Astrocyte of the cerebellum (primary cell): ENCODE measurements at places on chromosomes 7 and 10.

DNA sequence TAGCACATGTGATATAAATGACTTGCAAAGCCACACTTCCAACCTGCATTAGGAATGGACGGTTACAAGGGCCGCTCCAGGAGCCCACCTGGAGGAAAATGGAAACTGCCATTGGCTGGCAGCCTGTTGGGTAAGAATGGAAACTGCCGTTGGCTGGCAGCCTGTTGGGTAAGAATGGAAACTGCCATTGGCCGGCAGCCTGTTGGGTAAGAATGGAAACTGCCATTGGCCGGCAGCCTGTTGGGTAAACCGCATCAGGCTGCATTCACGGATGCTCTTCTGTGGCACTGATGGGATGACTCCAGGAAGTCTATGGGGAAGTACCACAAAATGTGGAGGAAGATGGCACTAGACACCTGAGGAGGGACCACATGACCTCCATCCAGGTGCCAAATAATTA is 143.1 kb downstream of the DPP6 start:
- DNase-seq = no peak

DNA sequence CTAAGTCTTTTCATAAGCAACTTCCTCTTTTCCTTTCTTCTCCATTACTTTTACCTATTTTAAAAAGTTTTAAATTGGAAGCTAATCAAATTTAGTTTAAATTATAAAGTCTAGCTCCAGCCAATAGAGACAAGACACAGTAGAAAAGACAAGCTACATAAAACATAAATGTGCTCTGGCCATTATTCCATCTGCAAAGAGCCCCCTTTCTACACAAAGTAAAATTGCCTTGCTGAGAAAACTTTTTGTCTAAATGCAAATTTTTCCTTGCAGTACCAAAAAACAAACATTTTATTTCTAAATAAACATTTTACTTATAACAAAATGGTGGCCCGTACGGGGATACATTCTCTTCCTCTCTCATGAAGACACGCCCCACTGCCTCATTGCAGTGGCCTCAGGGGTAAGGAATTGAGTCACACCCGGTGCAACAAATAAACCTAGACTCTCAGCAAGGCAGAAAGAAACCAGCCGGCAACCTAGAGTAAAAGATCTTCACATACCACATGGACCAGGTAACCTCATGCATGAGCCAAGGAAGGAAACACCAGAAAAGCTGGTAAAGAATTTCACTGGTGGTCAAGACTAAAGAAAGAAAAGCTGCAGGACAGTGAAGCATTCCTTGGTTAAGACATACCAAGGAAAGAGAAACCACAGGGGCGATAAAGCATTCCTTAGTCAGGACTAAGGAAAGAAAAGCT is 71.6 kb upstream of the ZNF746 start:
- peak; percentile 61 for DNase-seq

- no peak for DNase-seq
Observed at GRCh38 chr10:121221072-121221471, 369.9 kb downstream of the WDR11 start.

DNA sequence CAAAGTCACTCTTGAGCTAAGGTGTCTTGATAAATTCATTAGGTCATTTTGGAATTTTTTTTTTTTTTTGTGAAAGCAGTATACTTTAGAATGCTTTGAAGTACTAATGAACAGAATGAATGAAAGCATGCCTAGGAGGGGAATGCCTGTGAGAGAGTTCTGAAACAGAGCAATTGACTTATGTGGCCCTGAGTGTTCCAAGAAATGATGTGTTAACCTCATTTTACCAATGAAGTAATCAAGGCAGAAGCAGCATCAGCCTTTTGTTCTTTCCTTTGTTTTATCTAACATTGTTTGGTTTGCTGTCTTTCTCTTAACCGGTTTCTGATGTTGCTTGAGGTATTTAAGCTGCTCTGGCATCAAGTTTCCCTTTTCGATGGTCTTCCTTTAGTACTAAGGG is 154.6 kb upstream of the HGF start:
- no peak for DNase-seq

GRCh38 chr7:73451780-73452398 is 18.3 kb downstream of the FZD9 start:
- DNase-seq = peak; percentile 46

DNA sequence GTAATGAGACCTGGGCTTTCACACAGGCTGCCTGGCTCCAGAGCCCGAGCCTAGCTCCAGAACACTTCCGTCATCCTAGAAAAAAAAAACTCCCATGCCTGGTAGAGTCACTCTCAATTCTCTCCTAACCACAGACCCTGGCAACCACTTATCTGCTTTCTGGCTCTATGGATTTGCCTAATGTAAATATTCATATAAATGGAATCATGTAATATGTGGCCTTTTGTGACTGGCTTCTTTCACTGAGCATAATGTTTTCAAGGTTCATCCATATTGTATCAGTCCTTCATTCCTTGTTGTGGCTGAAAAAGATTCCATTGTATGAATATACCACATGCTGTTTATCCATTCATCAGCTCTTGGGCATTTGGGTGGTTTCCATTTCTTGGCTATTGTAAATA is 167.7 kb upstream of the MKLN1 start:
- peak; percentile 72 for DNase-seq

DNA sequence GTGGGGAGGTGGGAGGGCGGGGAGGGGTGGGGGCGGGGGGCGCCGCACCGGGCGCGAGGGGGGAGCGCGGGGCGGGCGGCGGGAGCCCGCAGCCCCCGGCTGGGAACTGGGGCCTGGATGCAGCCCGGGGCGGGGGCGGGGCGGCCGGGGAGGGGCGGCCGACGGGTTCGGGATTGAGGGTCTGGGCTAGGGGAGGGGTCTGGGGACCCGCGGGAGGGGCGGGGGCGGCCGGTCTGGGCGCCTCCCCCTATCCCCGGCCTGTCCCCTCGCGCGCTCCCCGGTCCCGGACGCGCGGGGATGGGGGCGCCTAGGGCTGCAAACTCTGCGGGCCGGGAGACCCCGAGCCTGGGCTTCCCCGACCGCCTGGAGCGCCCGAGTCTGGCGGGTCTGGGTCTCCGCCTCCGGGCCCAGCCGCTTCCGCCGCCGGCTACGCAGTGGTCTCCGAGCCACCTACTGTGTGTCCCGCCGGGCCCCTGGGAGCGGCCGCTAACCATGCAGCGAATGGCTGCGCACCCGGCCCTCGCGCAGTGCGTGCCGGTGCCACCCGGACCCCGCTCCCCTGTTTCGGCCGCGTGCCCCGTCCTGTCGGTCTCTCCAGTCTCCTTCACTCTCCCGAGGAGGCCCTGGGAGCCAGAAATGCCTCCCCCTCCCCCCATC is 375 bp upstream of the FGF8 start:
- DNase-seq = no peak

GRCh38 chr10:72784551-72785351 is 92.8 kb downstream of the MCU start:
- DNase-seq = peak; percentile 67

- no peak for DNase-seq
Observed at GRCh38 chr7:150939052-150939451, 39.1 kb downstream of the KCNH2 start.

DNA sequence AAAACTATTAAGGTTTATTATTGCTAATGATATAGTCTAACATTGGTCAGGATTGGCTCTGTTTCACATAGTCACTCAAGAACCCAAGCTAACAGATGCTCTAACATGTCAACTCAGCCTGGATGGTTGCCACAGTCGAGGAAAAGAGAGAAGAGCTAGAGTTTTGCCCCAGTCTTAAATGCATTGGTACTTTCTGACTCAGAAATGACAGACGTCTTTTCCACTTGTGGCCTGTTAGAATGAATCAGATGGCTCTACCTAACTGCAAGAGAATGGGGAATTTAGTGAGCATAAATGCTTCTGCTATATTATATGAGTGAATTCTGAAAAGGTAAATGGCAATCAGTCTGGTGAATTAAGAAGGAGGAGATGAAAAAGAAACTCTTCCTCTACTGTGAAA is 13.9 kb downstream of the HECTD2 start:
- no peak for DNase-seq

DNA sequence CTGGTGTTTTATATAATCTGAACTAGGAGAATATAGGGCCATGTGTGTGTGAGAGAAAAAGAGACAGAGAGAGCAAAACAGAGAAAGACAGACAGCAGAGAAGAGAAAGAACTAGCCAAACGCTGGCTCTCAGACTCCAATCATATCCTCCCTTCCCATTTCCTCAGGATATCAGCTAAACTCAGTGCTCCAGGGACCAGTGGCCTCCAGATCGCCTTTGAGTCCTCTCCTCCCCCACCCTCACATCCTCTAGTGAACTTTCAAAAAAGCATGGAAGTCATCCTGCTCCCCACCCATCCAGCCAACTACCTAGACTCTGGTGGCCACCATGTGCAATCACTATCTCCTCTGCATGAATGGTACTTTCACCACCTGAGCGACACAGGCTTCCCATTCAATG is 386.1 kb upstream of the NPVF start:
- no peak for DNase-seq

- no peak for DNase-seq
Observed at GRCh38 chr7:154929006-154929726, 73.8 kb downstream of the PAXIP1 start.

- no peak for DNase-seq
Observed at GRCh38 chr7:42471573-42472174, 234.7 kb upstream of the GLI3 start.

- DNase-seq = no peak
Observed at GRCh38 chr10:46016811-46017210, 13.6 kb downstream of the NCOA4 start.

DNA sequence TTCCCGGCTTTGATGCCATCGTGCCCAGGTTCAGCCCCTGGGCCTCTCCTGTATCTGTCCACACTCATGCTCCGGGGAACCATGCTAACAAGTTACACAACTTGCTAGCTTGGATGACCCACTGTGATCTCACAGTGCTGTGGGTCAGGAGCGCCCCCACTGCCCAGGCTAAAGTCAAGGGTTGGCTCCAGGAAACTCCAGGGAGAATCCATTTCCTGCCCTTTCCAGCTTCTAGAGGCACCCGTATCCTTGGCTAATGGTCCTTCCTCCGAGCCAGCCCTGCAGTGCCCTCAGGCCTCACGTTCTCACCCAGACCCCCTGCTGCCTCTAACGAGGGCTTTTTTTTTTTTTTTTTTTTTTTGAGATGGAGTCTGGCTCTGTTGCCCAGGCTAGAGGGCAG is 19.5 kb downstream of the AMZ1 start:
- no peak for DNase-seq

DNA sequence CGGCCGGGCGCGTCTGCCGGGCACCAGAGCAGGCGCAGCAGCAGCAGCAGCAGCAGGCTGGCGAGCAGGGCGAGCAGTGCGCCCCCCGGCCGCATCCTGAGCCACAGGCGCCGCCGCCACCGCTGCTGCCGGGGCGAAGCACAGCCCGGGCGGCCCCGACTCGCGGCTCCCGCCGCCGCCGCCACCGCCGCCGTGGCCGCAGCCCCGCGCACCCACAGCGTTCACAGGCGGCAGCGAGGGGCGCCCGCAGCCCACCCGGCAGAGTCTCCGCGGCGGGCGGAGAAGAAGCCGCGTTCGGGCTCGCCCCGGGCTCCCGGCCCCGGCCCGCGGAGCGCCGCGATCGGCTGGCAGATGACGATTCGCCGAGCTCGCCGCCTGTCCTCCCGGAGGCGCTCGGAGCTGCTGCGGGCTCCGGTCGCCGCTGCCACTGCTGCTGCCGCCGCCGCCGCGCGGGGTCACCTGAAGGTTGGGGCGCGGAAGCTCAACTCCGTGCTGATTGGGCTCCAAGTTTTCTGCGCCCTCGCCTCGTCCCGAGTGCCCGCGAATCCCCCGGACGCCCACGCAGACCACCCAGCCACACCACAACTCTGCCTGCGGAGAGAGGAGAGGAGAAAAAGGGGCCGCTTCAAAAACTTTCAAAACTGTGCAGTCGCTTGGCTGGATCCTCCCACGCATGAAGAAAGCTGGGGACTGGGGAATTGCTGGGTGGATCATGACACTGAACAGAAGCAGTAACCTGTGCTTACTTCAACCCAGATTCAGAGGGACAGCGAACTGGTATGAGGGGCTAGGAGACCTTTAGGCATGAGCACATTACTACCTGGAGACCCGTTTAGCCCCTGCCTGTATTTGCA is at the start of gene ST8SIA6:
Gene ST8SIA6 (minus strand): TSS at position 435 of the 854 bp plus-strand sequence. CDS start 340 bp downstream, at position 95.
- DNase-seq = no peak

DNA sequence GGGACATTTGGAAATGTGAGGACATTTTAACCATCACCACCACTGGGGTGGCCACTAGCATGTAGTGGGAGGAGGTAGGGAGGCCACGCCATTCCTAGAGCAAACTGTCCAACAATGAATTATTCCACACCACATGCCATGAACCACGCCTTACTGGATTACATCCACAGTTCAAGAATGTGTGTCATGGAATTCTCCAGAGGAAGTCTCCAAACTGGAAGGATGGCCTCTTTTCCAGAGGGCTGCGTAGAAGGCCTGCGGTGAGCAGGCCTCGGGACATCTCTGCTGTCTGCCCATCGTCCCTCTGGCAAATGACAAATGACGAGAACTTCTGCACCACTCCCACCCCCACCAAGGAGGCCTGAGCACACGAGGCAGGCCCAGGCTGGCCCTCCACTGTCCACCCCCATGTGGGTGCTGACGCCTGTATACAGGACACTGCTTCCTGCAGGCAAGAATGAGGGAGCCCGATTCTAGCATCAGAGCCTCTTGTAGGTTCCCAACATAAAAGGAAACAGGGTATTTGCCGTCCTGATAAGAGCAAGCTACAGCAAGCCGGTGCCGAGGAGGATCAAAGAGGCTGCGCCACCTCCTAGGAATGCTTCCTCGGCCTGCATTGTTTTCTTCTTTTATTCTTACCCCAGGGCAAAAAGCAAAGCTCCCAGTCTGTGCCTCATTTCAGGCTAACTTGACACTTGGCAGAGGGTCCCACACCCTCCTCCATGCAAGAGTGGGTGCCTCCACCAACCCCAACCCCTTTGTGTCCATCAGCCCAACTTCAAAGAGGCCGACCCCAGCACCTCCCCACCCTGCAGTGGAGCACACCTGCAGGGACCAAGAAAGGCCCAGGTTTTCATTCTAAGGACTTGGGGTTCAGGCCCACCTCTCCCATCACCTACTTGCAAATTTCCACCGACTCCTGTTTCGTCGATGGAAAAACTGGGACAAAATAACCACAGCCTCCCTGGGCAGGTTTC is 23.9 kb downstream of the TNS3 start:
- DNase-seq = no peak

- no peak for DNase-seq
Observed at GRCh38 chr10:91071786-91072185, 148.7 kb upstream of the PCGF5 start.

GRCh38 chr10:100828738-100829096 is 83.3 kb downstream of the PAX2 start:
- no peak for DNase-seq
